Dorsolateral prefrontal cortex (tissue), 122 donors: ENCODE measurements at places on chromosomes 3 and 15. TPM values are rescaled to one million over a fixed set of nuclear protein-coding genes. Genes with fewer than 3 reads are reported as not detected.

- no peak for DNase-seq
Observed at GRCh38 chr3:101027286-101027685, 34.1 kb upstream of the ABI3BP start.

GRCh38 chr3:114496874-114497273 is 203.0 kb downstream of the TIGIT start:
- no peak for DNase-seq

DNA sequence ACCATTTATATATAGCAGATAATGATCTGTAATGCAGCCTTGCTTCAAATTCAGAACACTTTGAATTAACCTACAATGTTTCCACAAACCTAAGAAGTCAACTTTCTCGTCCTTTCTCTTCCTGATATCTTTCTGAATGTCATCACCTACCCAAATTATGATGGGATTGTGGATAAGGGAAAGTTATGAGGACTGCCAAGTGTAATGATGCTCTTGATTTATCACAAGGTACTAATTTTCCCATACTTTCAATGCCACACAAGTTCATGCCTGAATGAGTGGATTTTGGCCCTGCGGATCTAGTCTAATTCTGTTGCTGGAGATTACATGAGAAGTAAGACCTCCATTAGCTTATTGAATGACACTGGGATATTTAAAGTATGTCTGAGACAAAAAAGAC is 82.6 kb upstream of the NANOGP8 start:
- DNase-seq: no peak

Gene PPP2R3A
- 12.4 TPM for total RNA-seq

DNA sequence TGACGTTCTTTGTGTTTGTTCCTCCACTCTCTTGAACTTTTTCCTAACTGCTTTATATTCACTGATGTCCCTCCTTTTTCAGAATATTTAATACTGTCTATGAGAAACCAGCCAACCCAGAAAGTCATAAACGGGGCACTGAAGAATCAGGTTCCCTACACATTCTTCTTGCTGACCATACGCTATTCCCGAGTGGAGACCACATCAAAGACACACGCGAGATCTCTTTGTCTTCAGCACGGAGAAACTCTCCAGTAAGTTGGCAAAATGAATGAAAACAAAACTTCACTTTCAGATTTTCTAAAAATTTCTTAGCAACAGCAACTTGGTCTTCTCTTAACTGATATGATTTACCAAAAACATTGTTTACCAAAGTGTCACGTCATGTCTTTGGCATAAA is 22.6 kb downstream of the FAM174B start:
- no peak for DNase-seq

- DNase-seq: no peak
Observed at GRCh38 chr3:150168698-150169097, 198.0 kb upstream of the PFN2 start.

Gene DUOX1
- 8.5 TPM for total RNA-seq
